ENCODE measurements at places on chromosomes 1 and 21.
A peak's percentile ranks its signal among the peaks of the same experiment; 100 is the strongest.

GRCh38 chr1:155044812-155045657 lies 6.1 kb upstream of the ADAM15 start:
- DNase-seq, result peak; percentile 21

GRCh38 chr1:159889821-159890252 lies 10.1 kb downstream of the CFAP45 start:
- no peak for DNase-seq

GRCh38 chr1:184610876-184611595 lies 143.6 kb downstream of the EDEM3 start:
- DNase-seq, result no peak

DNA sequence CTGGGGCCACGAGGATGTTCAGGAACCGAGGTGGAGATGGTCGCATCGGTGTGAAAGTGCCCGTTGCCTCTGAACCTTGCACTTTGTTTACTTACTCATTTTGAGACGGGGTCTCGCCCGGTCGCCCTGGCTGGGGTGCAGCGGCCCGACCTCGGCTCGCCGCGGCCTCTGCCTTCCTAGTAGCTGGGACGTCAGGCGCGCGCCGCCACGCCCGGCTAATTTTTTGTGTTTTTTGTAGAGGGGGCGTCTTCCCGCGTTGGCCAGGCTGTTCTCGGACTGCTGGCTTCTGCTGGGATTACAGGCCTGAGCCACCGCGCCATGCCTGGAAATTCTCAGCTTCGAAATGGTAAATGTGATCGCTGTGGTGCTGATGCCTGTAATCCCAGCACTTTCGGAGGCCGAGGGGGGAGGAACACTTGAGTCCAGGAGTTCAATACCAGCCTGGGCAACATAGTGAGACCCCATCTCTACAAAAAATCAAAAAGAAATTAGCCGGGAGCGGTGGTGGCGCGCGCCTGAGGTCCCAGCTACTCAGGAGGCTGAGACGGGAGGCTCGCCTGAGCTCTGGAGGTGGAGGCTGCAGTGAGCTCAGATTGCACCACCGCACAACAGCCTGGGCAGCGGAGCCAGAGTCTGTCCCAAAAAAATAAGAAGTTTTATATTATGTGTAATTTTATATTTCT lies 684 bp upstream of the MRPL20 start:
- no peak for DNase-seq

- no peak for DNase-seq
Observed at GRCh38 chr21:34195335-34195734, 122.0 kb downstream of the MRPS6 start.

- DNase-seq, result no peak
Observed at GRCh38 chr1:50246869-50247268, 138.1 kb downstream of the ELAVL4 start.

DNA sequence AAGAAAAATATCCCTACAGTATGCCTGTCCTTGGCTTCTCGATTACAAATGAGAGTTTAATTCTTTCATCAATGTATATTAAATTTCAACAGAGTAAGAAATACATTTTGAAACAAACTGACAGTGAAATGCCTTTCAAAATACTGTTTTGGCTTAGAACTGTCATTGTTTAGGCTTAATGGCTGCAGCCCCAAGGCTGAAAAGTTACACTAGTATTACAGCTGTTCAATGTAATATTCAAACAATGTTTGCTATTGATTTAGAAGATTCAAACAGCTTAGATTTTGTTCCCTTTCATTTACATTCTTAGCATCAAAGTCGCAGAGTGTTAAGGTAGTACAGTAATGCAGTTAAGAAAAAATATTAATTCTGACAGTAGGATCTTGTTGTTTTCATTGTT lies 882.9 kb upstream of the ADGRL2 start:
- no peak for DNase-seq

GRCh38 chr1:177589166-177589565 lies 380.7 kb downstream of the SEC16B start:
- DNase-seq, result no peak

DNA sequence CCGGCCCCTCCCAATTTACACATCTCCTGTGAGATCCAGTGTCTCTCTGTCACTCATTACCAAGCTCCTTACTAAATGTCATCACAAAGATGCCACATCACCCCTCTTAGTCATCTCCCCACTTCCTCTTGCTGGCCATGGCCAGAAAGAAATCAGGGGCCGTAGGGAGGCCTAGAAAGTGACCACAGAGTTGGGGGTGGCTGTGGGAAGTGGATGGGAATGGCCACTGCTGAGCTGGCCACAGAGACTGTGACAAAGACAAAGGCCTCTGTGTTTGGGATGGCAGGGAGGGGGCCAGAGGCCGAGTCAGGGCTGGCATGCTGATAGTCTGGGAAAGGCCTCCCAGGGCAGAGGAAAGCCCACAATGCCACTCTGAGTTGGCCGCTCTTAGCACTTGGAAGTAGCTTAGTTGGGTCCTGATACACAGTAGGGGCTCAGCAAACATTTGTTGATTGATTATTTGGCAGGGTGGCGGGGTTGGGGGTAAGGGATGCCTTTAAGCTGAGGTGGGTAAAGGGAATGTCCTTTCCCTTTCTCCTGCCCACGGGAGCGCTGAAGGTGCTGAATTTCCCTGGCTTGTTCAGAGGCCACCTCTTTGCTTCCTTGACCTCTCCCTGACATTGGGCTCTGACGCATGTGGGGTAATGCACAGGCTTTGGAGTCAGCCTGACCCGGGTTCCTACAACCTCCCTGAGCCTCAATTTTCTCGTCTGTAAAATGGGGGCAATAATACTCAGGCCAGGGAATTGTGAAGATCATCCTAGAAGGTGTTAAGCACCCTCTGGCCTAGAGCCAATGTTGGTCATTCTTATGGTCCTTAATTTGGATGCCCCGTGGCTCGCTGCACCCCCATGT lies 13.2 kb downstream of the NAV1 start:
- DNase-seq, result no peak

DNA sequence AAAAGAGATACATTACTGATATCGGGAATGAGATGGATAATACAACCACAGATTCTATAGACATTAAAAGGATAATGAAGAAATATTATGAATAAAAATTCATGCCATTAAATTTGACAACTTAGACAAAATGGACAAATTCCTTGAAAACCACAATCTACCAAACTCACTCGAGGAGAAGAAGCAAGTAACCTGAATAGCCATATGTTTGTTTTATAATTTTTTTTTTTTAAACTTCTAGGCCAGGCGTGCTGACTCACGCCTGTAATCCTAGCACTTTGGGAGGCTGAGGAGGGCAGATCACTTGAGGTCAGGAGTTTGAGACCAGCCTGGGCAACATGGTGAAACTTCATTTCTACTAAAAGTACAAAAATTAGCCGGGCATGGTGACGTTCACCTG lies 327.9 kb downstream of the VAV3 start:
- no peak for DNase-seq

GRCh38 chr1:212915245-212916091 lies 34.9 kb upstream of the VASH2 start:
- DNase-seq, result no peak

DNA sequence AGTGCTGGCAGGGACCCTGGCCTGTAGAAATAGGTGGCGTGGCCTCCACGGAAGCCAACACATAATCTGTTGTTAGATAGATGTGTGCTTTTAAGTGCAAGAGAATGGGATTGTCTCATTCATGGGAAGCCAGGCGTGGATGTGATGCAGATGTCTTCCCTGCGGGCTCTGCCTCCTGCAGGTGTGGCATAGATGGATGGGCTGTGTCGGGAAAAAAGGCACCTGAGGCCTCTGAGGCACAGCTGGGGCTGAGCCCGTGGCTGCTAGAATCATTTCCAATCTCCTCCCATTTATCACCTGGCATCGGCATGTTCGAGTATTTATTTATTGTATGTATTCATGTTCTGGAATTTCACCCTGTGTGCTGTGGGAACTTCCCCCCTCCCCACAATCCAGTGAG lies 353.4 kb upstream of the AJAP1 start:
- no peak for DNase-seq

DNA sequence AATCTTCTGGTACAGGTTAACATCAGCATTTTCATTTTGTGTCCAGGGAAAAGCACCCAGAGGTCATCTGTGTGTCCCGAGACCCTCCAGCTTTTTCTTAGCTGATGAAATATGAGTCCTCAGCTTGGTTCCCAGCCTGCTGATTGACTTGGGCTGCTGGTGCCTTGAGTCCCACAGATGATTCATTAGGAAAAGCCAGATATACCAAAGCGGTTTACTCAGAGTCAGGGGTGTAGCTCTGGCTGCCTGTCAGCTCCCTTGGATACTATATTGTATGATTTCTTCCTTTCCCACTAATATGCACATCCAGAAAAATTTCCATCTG lies 43.7 kb upstream of the MAB21L3 start:
- DNase-seq, result no peak

GRCh38 chr1:25640646-25641328 lies 24.2 kb downstream of the MAN1C1 start:
- no peak for DNase-seq

- DNase-seq, result no peak
Observed at GRCh38 chr1:181541458-181541857, 58.1 kb downstream of the CACNA1E start.

DNA sequence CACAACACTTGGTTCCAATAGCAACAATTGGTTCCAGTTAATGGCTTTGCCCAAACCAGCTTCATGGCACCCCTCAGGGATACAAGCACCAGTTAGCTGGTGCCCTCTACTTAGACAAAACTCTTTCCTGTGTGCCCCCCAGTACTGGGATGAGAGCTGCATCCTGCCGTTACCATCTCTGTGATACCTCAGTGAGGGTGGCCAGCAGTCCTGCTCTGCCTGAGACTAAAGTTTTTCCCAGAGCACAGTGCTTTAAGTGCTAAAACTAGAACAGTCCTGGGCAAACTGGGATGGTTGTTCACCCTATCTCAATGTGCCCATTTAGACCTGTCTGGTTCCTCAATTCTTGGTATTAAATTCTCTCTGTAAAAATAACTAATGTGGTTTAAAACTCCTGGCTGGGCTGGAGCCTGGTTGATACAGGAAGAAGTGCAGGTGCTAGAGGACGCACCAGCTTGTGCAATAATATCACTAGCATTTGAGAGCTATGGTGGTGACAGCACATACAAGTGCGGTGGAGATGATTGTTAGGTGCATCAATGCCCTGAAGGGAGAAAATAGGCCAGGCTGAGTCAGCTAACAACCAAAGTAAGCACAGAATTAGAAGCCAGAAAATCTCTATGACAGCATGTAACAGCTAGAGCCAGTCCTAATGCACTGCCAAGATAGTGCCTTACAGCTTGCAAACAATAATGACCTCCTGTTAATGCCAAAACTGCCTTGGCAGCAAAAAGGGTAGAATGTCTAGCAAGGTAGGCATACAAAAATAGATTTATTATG lies 179.8 kb upstream of the GALNT2 start:
- DNase-seq, result no peak

GRCh38 chr1:100683448-100684349 lies 35.8 kb upstream of the VCAM1 start:
- DNase-seq, result no peak

DNA sequence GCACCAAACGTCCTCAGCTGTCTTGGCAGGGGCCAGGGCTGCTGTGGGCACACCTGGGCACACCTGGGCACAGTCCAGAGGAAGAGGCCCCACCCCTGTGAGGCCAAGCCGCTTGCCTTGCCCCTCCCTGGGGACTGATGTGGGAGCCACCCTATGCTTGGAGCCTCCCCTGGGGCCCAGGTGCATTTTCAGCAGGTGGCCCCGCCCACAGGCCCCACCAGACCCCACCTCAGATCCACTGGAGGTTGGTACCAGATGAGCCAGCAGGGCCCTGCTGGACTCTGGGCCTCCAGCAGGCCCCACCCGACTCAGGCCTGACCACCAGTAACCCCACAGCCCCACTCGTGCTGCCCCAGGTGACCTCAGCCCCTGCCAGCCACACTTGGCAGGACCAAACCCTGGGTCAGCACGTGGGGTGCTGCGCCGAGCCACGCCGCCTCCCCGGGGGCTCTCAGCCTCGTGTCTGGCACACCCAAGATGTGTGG lies 8.8 kb downstream of the SLC19A1 start:
- no peak for DNase-seq

- no peak for DNase-seq
Observed at GRCh38 chr1:177848577-177848976, 121.3 kb downstream of the SEC16B start.

DNA sequence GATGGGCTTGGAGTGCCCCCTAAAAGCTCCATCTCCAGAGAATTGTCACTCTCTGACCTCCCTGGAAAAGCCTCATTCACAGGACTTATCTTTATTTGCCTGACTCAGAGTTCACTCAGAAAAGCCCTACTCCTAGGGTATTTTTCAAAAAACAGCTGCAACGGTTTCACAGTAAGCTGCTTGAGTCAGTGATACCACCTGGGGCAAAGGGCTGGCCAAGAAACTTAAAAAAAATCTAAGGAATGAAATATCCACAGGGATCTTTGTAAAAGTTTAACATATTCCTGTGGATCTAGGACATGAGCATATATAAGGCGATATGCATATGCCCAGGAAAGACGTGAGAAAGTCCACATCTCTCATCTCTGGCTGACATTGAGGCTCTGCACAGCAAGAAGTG lies 33.8 kb upstream of the TSPAN2 start:
- no peak for DNase-seq

- DNase-seq, result no peak
Observed at GRCh38 chr1:197397895-197398294, 129.8 kb downstream of the CRB1 start.

DNA sequence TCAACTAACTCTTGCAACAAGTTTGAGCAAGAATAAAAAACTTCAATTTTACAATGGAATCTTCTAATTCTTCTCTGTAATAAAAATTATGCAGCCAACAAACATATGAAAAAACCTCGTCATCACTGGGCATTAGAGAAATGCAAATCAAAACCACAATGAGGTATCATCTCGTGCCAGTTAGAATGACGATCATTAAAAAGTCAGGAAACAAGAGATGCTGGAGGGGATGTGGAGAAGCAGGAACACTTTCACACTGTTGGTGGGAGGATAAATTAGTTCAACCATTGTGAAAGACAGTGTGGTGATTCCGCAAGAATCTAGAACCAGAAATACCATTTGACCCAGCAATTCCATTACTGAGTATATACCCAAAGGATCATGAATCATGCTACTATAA lies 327.5 kb upstream of the LYPLAL1 start:
- no peak for DNase-seq

DNA sequence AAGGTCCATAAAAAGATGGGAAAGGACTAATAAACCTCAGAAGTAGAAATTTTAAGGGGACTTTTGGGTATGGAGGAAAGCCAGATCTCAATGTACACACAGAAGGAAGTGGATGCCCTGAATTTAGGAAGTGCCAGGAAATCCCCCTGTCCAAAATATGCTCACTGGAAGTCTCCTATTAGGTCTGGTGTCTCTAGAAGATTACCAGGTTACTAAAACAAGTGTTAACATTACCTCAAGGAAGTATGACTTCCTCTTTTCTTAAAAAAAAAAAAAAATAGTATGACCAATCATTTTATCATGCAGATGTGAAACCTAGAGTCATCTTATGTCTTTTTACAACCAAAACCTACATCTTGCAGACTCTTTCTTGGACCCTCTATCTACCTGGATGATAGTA lies 30.7 kb downstream of the CD58 start:
- DNase-seq, result no peak

GRCh38 chr1:156438278-156438987 lies 62.1 kb downstream of the MEF2D start:
- no peak for DNase-seq

DNA sequence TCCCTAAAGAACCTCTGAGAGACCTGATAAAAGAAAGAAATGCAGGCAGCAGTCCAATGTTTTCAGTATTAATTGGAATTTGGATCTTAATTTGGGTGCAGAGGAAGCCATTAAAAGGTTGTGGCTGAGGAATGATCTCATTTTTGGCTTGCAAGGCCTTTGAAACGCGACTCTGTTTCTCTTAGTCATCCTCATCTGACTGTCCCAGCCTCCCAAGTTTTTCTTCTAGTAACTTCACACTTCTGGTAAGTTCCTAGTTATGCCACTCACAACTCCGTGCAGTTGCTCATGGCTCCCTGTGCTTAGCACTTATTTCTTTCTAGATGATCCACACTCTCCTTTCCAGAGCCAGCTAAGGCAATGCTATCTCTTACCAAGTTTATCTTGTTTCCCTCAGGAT lies 147.4 kb upstream of the USP24 start:
- no peak for DNase-seq

Measured in stimulated activated CD8-positive, alpha-beta memory T cell treated with anti-CD3 and anti-CD28 coated beads, Interleukin-7, amount 100 ng/mL, for 4 hours (primary cell).